Putamen (tissue), 1 donor: ENCODE measurements at places on chromosomes 2 and 18.

- no peak for DNase-seq
Observed at GRCh38 chr2:226891780-226892590, 56.1 kb downstream of the RHBDD1 start.

DNA sequence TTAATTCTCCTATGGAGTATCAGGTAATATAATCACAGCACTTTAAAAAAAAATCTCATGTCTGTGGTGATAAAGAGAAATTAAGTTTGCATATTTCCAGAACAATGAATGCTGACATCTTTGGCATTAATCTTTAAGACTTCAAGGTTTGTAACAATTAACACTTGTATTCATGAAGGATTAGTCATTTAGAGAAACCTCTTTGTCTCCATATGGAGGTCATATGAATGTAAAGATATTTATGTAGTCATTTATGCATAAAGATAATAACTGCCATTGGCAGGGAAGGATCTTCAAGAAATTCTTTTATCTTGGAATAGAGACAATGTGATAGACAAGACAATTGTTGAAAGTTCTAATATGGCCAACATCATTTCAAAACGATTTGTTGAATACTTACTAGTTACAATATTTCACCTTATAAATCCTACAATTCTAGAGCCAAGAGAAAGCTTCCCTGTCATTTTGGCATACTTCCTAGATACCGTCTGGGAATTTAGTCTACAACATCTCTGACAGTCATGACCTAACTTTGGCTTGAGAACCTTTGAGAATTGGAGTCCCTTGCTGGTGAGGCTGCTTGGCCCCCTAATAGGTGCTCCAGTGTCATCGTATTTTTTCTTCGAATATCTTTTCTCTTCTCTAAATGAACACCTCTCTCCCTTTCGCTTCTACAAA lies 33.6 kb downstream of the RASGRP3 start:
- DNase-seq, result no peak

DNA sequence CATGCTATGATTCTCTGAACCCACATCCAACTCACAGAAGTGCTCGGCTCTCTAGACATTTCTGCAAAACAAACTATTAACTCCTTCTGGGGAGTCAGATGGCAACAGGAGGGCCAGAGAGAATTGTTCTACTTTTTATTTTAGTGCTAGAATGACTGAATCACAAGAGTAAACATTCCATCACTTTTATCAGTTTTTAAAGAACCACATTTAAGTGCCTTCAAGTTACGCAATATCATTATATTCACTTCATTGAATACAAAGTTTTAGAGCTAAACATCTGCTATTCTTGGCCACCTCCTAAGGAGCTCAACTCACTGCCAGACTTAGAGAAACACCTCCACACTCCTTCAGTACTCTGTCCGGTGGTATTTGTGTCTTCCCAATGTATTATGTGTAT lies 22.4 kb downstream of the B4GALT6 start:
- DNase-seq, result no peak

- no peak for DNase-seq
Observed at GRCh38 chr2:216606551-216607276, 26.5 kb upstream of the IGFBP2 start.

GRCh38 chr2:84424152-84424551 lies 34.9 kb downstream of the SUCLG1 start:
- no peak for DNase-seq

GRCh38 chr2:18465979-18466378 lies 94.5 kb downstream of the RDH14 start:
- no peak for DNase-seq
